ENCODE measurements at places on chromosomes 11 and 22. TPM values are rescaled to one million over a fixed set of nuclear protein-coding genes. Genes with fewer than 3 reads are reported as not detected.

ARHGEF17 gene
- total RNA-seq = 78.3 TPM

- no peak for DNase-seq
These were observed 57.1 kb upstream of the OLFML1 start for GRCh38 chr11:7428196-7428595.

- no peak for DNase-seq
These were observed 126.8 kb downstream of the SWAP70 start for GRCh38 chr11:9790703-9791102.

GRCh38 chr11:13134886-13135285, 125.8 kb downstream of the RASSF10 start:
- no peak for DNase-seq

- no peak for DNase-seq
These were observed 79.6 kb downstream of the ABTB2 start for GRCh38 chr11:34278175-34278574.

- no peak for DNase-seq
These were observed 14.2 kb downstream of the CSF2RB start for GRCh38 chr22:36927671-36928070.
